Left kidney (tissue), 8 donors: ENCODE measurements at places on chromosomes 16 and 17. TPM values are rescaled to one million over a fixed set of nuclear protein-coding genes. Genes with fewer than 3 reads are reported as not detected.

The NLK gene
- polyA plus RNA-seq: 55.4 TPM

The HCRT gene
- not detected for polyA plus RNA-seq

The FAM171A2 gene
- 28.2 TPM for polyA plus RNA-seq

DNA sequence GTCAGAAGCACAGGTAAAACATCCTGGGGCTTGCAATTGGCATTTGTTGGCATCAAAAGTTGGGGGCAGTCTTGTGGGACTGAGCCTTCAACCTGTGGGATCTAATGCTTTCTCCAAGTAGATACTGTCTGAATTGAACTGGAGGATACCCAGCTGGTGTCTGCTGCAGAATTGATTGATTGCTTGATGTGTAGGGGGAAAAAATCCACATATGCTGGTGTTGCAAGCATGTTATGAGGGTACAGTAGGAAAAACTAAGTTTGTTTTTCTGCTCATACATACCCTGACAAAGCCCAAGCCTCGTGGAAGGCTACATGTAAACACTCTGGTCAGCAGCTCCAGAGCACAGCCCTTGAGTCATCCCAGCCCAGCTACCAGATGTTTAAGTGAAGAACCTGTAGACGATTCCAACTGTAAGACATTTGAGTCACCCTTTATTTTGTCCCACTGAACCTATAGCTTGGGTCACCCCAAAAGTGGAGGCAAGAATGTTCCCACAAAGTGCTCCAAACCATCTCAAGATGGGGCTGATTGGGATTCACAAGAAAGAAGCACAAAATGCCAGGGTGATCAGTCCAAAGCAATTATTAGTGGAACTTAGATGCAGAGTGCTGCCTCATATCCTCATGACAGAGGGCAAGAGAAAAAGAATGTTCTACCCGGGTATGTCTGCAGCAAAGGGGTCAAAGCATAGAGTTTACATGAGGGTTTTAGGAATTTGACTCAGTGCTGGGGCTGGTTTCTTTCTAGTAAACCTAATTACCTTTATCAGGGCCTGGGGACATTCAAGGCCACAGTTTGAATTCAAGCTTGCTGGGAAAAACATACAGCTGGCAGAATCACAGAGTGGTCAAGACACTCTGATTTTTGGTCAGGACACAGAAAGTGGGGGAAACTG lies 9.6 kb upstream of the APPBP2 start:
- no peak for DNase-seq

DNA sequence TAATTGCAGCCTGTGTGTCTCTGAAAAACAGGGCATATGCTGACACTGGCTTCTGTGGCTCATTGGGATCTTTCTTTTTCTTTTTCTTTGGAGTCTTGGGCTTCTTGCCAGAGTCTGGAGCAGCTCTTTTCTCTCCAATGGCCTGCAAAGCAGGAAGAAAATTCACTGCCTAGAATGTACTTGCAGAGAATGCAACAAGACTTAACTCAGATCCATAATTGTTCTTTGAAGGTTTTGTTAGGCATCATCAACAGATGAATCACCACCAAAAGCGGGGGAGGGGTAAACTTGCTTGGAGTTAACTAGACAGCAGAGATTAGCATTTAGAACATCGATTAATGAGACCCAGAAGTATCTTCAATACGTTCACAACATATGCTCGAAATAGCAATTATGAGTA lies 100.9 kb downstream of the TOX3 start:
- DNase-seq: no peak

DNA sequence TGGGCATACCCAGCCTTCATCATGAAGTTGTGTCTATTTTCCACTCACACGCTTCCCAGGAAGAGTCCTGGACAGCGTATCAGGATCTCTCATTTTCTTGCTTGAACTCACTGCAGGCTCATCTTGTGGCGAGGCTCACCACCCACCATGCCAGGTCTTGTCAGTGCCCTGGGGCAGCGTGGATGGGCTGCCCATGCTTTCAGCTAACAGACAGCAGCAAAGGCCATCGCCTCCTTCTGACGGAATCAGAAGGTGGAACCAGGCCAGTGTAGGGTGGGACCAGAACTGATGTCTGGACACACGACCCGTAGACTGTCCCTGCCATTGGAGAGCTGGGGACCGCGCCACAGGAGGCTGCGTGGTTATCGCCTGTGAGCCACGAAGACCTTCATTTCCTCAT lies 169.4 kb downstream of the FOXL1 start:
- DNase-seq: no peak

- no peak for DNase-seq
Measured at GRCh38 chr16:54070789-54071343, 215.7 kb downstream of the IRX3 start.

DNA sequence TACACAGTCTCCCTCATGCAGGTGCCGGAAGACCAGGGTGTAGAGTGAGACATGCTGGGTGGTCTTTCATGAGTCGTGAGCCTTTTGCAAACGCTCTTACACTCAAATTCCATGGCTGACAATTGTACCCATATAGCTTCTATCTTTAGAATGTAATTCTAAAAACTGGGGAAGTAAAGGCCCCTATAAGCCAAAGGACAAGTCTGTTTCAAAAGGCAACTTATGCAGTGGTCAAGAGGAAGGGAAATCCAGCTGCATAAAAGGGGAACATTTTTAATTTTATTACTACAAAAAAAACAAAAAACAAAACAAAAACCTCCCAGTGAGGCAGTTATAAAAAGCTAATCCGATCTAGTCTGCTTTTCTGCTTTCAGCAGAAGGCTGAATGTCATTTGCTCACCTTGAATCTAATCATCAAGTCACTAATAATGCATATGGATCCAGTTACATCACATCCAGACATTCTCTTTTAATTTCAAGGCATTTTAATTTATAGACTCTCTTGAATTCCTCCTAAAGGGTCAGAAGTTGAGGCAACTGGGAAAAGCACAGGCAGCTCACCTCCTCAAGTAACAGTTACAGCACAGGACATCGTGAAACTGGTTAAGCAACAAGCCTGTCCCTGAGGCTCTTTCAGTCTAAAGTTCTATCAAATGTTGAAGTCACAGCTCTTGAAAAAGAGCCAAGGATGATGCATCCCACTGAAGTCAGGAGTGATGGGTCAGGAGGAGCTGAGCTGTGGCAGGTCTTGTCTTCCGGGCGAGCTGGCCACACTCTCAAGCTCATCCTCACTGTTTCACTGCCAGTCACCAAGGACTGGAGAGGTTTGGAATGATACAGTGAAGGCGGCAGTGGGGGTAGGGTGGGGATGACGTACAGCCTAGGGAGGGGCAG lies 99.7 kb downstream of the VPS53 start:
- no peak for DNase-seq

DNA sequence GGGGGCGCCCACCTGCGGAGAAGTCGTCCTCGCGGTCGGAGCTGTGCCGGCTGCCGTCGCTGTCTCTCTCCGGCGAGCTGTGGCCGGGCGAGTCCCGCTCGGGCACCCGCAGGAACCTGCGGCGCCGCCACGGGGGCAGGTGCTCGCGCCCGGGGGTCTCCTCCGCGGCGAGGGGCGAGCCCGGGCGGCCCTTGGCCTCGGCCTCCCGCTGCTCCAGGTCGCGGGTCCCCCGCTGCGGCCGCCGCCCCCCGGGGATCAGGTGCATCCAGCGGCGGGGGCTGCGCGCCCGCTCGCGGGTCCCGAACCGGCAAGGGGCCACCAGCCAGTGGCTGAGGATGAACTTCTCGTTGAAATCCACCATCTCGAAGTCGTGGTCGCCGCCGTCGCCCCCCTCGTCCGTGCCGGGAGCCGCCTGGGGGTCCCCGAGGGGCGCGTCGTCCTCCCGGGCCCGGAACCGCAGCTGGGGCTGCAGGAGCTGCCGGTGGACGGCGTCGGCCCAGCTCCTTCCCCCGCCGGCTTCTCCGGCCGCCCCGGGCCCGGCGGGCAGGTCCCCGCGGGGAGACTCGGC lies 41.4 kb upstream of the BHLHA9 start:
- no peak for DNase-seq
